Bladder microvascular endothelial cell (primary cell): ENCODE measurements at places on chromosomes 3 and 15. TPM values are rescaled to one million over a fixed set of nuclear protein-coding genes. Genes with fewer than 3 reads are reported as not detected.

The GTF2E1 gene
- 24.3 and 41.5 TPM in 2 replicates for total RNA-seq

The KIAA1143 gene
- total RNA-seq, result 10.8 and 18.6 TPM in 2 replicates

The TRIM71 gene
- under 0.01 TPM in 1 of 2 replicates, not detected in the other for total RNA-seq

The VPS13C gene
- total RNA-seq, result 52.5 and 140 TPM in 2 replicates

The CKMT1B gene
- total RNA-seq, result not detected in 2 replicates

The SGO1 gene
- total RNA-seq, result 4.0 and 4.2 TPM in 2 replicates

The LDHAL6B gene
- total RNA-seq, result not detected in 2 replicates

The NDN gene
- total RNA-seq, result 9.9 and 26.2 TPM in 2 replicates

The ERICH6 gene
- total RNA-seq, result 0.06 TPM in 1 of 2 replicates, not detected in the other

The SLC2A2 gene
- total RNA-seq, result not detected in 2 replicates

The ACP3 gene
- total RNA-seq, result not detected in 2 replicates

The ADCY5 gene
- 0.06 TPM in 1 of 2 replicates, not detected in the other for total RNA-seq

The PLD1 gene
- 36.4 and 98.1 TPM in 2 replicates for total RNA-seq

The ZNF80 gene
- not detected in 2 replicates for total RNA-seq

The FOXL2 gene
- total RNA-seq, result under 0.01 TPM in 1 of 2 replicates, not detected in the other

The PDZRN3 gene
- 0.19 TPM in 1 of 2 replicates, not detected in the other for total RNA-seq

The CLDN1 gene
- total RNA-seq, result 0.16 and 4.7 TPM in 2 replicates

The IL17RD gene
- 0.25 and 0.49 TPM in 2 replicates for total RNA-seq

The LYZL4 gene
- not detected in 2 replicates for total RNA-seq

The CLRN1 gene
- total RNA-seq, result not detected in 2 replicates

The SLC9A9 gene
- 0.81 and 3.9 TPM in 2 replicates for total RNA-seq

The THRB gene
- total RNA-seq, result under 0.01 TPM in 2 replicates

The KLHDC8B gene
- total RNA-seq, result 43.3 and 55.2 TPM in 2 replicates

The TMF1 gene
- total RNA-seq, result 15.7 and 31.2 TPM in 2 replicates

The CTSH gene
- total RNA-seq, result 12.3 and 61.1 TPM in 2 replicates

The SLC28A1 gene
- total RNA-seq, result not detected in 2 replicates

The GOLGA8S gene
- total RNA-seq, result under 0.01 TPM in 1 of 2 replicates, not detected in the other

The CLDN18 gene
- not detected in 2 replicates for total RNA-seq

The KBTBD13 gene
- under 0.01 TPM in 1 of 2 replicates, not detected in the other for total RNA-seq

The GRM7 gene
- not detected in 2 replicates for total RNA-seq

The MED12L gene
- total RNA-seq, result under 0.01 and 0.19 TPM in 2 replicates

The ATP13A5 gene
- not detected in 2 replicates for total RNA-seq

The MORC1 gene
- total RNA-seq, result not detected in 2 replicates

The GOLGA8G gene
- not detected in 2 replicates for total RNA-seq

The WNT7A gene
- not detected in 2 replicates for total RNA-seq
